ENCODE measurements at places on chromosomes 5 and 9.

- no peak for DNase-seq
Measured at GRCh38 chr5:151954255-151954654, 29.6 kb upstream of the GLRA1 start.

GRCh38 chr9:13904311-13904710 is 409.6 kb downstream of the NFIB start:
- no peak for DNase-seq

DNA sequence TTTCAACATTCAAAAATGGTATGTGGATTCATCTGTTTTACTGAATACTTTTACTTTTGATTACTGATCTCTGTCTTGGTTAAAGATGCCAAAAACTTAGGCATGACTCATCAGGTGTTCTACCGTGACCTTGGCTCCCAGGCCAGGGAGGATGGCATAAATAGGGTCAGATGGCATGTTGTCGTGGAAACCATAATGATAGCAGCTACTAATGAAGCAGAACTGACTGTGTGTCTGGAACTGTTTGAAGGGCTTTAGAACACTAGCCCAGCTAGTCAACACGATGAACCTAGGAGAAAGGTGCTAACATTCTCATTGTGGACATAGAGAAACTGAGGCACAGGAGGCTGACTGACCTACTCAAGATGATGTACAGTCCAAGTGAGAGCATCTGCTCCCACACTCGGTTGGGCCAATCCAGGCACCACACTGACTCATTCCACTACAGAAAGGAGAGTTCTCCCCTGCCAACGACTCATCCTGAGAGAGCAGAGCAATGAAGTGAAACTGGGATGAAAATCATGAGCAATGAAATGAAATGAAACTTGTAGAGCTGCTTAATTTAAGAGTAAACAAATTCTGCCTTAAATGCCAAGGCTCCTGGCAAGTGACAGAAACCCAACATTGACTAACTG is 116.0 kb downstream of the TENT4A start:
- DNase-seq = no peak

GRCh38 chr5:135156715-135157404 is 122.8 kb upstream of the PITX1 start:
- no peak for DNase-seq

GRCh38 chr9:22588918-22589317 is 142.3 kb downstream of the DMRTA1 start:
- DNase-seq = no peak

- no peak for DNase-seq
Measured at GRCh38 chr9:122572456-122572855, 10.7 kb downstream of the OR1L8 start.

- no peak for DNase-seq
Measured at GRCh38 chr9:8419596-8420275, 620.2 kb upstream of the DMAC1 start.

- DNase-seq = no peak
Measured at GRCh38 chr9:112035166-112035826, 138.7 kb downstream of the UGCG start.

DNA sequence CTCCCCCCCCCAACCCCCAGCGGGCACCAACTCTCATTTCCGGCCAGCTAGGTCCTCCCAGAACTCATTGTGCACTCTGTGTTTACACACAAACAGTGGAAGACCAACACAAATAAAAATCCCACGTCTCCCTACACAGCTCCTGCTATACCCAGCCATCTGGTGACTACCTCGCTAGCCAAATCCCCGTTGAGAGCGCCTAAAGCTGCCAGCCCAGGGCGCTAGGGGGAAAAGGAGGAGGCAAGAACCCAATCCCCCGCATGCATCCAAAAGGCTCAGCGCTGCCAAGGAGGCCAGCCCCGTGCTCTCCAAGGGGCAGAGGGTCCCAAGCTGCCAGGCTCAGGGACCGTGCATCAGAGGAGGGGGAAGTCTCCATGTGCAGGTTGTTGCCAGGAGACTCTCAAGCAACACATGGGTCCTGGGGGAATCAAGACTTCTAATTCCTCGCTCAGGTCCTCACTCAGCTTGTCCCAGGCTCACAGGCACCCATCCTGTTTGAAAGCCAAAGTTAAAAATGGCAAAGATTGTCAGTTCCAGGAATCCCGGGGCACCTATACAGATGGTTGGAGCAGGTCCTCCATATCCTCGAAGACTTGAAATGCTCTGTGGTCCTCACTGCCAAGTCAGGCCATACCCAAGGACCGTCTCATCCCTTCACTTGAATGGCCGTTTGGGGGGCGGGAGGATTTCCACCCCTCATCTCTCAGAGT is 2.7 kb downstream of the ASTN2 start:
- DNase-seq = no peak

GRCh38 chr9:89794918-89795317 is 190.1 kb downstream of the GADD45G start:
- no peak for DNase-seq

GRCh38 chr9:1231998-1232919 is 182.1 kb downstream of the DMRT2 start:
- no peak for DNase-seq

GRCh38 chr5:132962429-132963021 is 909 bp downstream of the AFF4 start:
- no peak for DNase-seq
